ENCODE measurements at places on chromosomes 7 and 10. TPM values are rescaled to one million over a fixed set of nuclear protein-coding genes. Genes with fewer than 3 reads are reported as not detected.

LRRTM3 gene
- not detected for polyA plus RNA-seq

RPEL1 gene
- not detected for polyA plus RNA-seq

STAG3 gene
- 0.44 TPM for polyA plus RNA-seq

ASB10 gene
- not detected for polyA plus RNA-seq

MINDY4 gene
- 1.9 TPM for polyA plus RNA-seq

TUBAL3 gene
- polyA plus RNA-seq, result not detected

C10orf62 gene
- not detected for polyA plus RNA-seq

PARP12 gene
- polyA plus RNA-seq, result 15.8 TPM

GRCh38 chr10:125007436-125007835 is 65.5 kb downstream of the ZRANB1 start:
- no peak for DNase-seq

DNA sequence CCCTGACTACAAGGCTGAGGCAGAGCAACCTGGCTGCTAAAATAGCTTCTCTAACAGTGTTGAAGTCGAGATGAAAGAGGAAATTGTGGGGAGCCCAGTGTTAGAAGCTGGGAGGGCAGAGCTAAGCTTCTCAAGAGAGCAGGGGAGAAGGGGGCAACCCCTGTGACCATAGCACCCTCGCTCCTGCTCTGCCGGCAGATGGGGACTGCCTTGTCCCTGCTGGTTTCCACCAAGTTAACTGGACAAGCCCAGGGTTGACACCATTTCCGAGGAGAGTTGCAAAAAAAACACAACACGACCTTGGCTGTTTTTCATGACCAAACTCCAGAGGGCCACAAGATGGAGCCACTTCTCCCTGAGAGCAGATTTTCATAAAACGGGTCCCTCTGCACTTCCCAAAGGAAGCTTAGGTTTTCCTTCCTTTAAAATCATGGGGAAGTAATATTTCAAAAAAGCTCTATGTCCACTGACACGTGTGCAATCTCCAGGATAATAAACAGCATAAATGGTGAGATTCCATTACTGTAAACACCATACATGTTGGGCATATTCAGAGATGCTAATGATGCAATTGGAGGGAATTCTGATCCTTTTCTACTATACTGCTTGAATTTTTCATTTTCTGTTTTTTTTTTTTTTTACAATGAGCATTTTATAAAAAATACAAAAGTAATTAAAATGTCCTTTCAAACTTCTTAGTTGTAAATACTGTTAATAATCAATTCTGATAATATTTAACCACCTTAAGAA is 140.4 kb downstream of the PIP4K2A start:
- no peak for DNase-seq

DNA sequence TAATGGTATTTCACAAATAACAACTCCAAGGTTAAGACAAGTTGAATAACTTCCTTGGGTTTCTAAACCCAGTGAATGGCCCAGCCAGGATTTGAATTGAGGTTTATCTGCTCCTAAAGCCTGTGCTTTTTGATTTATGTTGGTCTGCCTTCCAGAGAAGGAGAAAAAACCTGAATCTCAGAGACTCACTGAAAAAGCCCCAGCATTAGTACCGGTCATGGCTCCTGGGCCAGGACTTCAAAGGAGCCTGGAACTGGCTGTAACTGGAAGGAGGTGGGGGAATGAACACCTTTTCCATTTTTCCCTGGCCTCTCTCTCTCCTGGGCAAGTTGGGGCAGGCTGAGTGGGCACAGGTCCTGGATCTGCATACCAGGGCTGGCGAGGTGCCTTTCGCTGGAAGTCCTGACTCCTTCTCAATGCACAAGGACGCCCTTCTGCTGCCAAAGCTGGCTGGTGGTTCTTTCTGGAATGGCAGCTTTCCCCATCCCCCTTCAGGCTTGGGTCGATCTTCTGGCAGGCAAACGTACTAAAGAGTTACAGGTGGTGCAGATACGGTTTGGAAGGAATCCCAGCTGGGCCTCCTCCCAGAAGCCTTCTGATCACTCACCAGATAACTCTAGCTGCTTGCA is 268.2 kb downstream of the PTEN start:
- peak; percentile 25 for DNase-seq

GRCh38 chr10:60101821-60102220 is 195.5 kb upstream of the CCDC6 start:
- no peak for DNase-seq

DNA sequence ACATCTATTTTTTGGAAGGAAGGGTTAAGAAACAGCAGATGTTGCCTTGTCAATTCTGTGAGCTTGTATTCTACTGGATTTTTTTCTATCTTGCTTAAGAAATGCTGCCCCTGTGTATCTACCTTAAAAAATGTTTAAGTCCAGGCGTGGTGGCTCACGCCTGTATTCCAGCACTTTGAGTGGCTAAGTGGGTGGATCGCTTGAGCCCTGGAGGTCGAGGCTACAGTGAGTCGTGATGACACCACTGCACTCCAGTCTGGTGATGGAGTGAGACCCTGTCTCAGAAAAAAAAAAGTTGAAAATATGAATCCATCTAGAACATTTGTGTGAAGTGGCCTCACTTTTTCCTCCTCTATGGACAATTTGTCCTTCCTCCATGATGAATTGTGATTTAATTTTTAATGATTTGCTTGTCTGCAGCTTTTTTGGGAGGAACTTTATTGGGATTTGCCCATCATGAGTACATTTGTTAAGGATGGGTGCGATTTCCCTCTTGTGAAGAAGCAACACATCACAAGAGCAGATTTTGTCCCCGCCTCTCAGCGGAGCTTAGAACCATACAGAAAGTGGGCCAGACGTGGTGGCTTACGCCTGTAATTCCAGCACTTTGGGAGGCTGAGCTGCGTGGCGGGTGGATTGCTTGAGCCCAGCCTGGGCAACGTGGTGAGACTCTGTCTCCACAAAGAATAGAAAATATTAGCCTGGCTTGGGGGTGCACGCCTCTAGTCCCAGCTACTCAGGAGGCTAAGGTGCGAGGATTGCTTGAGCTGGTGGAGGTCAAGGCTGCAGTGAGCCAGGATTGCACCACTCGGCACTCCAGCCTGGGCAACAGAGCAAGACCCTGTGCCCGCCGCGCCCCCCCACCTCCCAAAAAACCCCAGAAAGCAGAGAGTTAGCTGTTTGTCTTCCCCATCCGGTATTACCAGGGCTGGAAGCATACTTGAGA is 57.7 kb downstream of the DNAJB6 start:
- DNase-seq, result no peak

DNA sequence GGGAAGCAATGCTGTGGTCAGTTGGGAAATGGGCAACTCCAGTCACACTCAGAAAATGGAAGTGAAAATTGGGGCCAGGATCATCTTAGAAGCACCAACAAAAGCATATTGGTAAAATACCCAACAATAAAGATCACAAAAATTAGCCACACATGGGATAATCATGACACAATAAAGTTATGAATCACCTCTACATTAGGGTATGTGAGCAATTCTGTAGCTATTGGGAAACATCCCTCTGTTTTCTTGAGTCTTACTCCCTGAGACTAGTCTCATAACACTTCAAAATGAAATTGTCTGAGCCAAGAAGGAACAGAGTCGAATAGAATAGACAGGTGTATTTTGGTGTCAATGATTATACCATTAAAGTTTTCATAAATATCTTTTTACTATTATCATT is 178.3 kb downstream of the DYNC1I1 start:
- no peak for DNase-seq

GRCh38 chr10:34526758-34527730 is 288.1 kb downstream of the PARD3 start:
- peak; percentile 90 for DNase-seq

DNA sequence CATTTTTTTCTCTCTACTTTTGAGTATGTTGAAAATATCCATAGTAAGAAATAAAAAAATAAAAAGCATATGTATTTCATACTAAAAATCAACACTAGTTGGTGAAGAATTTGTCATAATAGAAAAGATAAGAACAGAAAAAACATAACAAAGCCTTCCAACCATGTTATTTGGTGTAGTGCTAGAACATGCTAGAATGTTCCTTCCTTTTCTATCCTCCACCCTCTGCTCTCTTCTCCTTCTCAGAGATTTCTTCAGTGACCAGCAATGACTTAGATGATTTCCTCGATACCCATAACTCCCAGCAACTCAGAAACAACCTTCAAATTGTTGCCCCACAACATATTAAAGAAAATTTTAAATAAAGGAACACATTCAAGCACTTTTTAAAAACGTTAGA is 2.6 kb downstream of the ZC3HAV1 start:
- no peak for DNase-seq

DNA sequence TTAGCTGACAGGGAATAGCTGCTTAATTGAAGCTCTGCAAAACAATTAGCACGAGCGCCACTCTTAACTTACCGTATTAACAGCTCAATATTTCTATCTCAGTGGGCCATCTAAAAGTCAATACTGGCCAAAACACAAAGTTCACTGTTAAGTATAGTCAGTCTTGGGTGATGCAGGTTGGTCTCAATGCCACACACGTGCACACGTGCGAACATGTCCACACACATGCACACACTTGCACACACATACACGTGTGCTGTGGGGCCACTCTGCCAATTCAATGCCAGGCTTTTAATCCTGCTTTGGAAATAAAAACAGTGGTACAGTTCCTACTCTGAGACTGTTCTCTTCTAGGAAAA is 105.1 kb downstream of the GRB10 start:
- DNase-seq, result no peak

GRCh38 chr10:5013385-5013784 is 9.7 kb upstream of the AKR1C2 start:
- no peak for DNase-seq

GRCh38 chr10:76126607-76127527 is 695.4 kb downstream of the LRMDA start:
- DNase-seq, result no peak

- DNase-seq, result no peak
Observed at GRCh38 chr10:100710151-100710871, 35.1 kb upstream of the PAX2 start.

GRCh38 chr10:24307696-24308485 is 99.0 kb downstream of the KIAA1217 start:
- DNase-seq, result no peak

DNA sequence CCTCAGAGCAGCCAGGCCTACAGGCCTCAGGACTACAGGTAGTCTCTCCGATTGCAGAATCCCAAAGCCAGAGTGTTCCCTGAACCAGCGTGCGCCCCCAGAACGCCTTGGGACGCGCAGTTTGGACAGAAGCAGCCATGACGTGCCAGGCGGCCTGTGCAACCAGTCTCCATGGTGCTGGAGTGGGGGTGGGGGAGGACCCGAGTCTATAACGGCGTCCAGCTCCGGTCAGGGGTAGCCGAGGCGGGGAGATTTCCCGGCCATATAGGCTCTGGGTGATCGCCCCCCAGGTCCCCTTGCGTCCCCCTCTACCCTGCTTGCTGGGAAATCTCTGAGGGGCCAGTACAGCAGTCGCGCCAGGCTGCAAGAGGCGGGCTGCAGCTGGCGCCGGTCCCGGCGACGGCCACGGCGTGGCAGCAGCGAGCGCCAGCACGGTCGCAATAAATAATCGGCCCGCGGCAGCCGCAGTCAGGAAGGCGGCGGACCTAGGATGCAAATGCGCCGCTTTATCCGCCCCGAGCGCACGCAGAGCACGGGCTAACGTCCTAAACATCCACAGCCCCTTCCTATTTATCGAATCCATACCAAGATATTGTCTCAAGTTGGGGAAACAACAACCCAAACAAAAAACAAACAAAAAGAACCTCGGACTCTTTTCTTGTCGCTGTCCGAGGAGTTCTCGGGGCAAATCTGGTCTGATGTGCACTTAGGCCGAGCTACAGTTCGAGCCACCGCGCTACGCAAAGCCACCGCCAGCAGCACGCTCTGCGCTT is 1.6 kb downstream of the HOXA3 start:
- no peak for DNase-seq

DNA sequence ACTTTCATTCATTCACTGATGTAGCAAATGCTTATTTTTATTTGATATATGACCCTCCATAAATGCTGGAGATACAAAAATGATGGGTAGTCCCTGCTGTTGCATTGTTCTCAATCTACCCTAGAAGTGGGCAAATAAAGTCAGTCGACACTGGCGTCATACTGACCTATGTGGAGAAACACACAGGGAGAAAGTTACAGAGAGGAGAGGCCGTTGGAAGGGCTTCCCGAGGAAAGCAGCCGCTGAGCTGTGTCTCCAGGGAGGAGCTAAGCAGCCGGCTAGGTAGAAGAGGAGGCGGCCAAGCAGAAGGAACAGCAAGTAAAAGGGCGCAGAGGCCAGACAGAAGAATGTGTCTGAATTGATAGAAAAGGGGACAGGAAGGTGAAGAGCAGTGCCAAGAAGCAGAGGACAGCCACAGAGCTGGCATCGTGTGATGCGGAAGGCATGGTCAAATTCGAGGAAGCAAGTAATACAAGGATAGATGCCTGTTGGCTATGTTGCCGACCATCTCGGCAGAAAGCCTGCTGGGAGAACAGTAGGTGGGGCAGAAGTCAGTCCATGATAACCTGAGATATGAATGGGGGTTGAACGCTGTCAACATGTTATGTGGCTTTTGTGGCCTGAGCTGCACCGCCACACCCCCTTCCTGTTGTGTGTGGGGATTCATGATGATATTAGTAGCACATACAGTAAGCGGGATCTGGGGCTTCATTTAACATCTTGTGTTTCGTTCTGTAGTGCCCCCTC is 25.9 kb downstream of the ST8SIA6 start:
- DNase-seq, result no peak

GRCh38 chr10:78081292-78081691 is 47.6 kb downstream of the RPS24 start:
- DNase-seq, result no peak

- DNase-seq, result no peak
Observed at GRCh38 chr10:30873411-30873810, 158.3 kb downstream of the ZNF438 start.

DNA sequence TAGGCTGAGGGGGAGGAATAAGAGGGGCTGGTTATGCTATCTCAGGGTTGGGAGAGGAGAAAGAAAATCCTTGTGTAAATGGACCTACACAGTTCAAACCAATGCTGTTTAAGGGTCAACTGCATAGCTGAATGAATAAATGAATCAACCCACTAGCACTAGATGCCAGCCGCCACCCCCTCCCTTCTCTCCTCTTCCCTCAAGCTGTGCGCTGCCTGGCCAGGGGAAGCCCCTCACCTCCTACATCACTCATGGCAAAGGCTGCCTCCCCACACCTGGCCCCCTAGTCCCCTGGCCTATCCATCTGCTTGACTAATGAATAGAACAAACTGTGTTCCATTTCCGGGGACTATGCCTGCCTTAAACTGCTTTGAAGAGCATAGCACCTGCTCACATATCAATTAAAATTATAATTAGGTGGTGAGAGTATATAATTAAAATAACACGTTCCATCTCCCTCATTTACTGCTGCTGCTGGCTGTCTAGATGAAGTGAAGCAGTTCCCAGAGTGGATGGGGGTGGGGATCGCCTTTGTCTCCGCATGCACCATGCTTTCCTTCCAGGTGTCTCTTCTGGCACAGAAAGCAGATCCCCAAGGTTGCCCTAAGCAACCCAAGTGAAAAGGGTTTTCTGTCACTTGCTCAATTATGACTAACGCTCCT is 32.6 kb downstream of the GRID1 start:
- DNase-seq, result no peak

All from BJ (cell line).